ENCODE measurements at places on chromosomes 7 and 10. TPM values are rescaled to one million over a fixed set of nuclear protein-coding genes. Genes with fewer than 3 reads are reported as not detected.

DNA sequence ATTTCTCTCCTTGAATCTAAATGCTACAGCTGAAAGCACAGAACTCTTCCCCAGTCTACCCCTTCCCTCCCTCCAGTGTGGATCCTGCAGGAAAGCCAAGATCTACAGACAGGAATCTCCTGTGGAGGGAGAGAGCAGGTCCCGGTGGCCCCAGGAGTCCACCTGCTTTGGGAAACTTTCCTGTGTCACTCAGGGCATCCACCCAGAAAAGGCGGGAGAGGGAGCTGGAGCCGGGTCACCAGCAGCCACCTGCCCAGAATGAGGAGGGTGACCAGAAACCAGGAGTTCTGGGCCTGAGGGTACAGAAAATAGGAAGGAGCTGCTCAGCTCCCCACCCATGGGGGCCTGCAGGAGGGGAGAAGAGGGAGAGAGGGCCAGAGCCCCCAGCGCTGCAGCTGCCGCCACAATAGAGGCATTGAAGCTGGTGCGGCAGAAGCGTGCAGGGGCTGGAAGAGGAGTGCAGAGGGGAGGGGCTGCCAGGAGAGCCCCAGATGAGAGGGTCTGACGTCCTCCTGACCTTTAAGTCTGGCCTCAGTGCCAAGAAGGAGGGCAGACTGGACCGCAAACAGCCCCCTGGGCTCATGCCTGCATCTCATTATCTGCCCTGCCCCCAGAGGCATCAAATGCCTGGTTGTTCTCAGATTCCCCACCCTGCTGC, 56.3 kb upstream of the TMEM72 start:
- DNase-seq = no peak

DNA sequence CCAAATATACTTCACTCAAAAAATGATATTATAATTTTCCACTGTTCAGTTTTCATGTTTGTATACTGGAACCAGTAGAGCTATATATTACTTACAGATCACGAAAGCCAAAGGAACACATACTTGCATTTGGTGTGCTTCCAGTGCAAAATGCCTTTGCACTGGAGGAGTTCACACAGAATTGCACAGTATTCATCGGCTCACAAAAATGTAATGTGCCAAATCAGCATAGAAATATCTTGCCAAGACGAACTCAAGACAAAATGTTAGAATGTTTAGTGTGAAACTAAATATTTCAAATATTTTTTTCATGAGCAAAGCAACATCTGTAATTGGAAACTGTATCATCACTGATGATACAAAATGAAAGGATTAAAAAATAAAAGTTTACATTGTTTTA, 646.2 kb upstream of the SEMA3D start:
- no peak for DNase-seq

DNA sequence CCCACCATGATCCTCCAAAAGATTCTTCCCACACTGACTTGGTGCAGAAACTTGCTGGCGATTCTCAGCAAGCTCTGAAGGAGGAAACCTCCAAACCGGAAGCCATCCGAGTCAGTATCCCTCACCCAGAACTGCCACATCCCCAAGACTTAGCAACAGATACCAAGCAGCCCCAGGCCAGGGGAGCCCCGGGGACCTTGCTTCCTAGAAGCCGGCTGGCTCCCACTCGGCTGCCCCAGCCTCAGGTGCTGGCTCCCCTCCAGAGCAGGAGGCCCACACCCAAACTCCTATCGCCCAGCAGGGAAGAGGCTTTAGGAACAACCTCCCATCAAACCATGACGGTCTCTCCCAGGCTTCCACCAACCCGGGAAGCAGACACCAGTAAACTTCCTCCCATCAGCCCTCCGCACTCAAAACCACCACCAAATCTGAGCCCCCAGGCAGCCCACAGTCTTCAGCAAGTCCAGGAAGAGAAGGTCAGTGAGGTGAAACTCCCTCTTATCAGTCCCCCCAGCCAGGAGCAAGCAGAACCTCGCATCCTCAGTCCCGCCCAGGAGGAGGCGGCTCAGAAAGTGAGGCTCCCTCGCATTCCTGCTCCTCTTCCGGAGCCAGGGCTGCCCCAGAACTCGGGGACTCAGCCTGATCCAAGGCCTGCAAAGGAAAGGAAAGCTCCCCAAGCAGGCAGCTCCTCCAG, 82.3 kb downstream of the LRGUK start:
- DNase-seq = no peak

The SVOPL gene
- total RNA-seq = not detected

The MLXIPL gene
- total RNA-seq = 0.53 TPM

The GPAM gene
- total RNA-seq = 3.4 TPM

The WNT8B gene
- 0.23 TPM for total RNA-seq

DNA sequence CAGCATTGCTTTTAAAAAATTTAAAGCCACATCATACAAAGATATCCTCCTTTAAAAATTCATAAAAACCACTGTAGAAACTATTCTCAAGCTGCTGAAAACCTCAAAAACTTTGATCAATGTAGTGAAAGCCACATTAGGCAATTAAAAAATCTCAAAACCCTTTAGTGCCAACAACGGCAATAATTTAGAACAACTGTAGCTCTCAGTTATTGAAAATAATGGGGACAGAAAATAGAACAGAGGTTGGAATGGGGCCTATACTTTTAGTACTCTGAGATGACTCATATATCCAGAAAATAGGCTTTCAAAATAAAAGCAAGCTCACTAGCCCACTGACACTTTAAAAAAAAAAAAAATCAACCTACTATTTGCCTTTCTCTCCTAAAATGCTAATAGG, 87.5 kb downstream of the GSAP start:
- no peak for DNase-seq

GRCh38 chr7:105857009-105857952, 19.1 kb downstream of the ATXN7L1 start:
- no peak for DNase-seq

DNA sequence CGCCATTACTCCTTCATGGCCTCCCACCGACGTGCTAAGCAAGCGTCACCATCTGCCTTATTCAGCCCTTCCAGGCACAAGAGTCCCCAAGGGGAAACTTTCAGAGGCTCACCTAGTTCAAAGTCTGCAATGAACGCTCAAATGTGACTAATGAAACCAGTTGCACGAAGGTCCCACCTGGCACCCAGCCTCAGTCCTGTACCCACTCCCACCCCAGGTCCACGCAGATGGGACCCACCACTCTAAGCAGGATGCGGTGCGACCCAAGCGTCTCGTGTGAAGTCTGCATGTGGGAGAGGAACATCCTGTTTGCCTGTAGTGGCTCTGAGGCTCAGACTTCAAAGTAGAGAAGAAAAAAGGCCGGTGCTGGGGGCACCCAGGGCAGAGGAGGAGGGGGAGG, 40.3 kb downstream of the RGS10 start:
- DNase-seq = no peak

The NODAL gene
- not detected for total RNA-seq

The ASZ1 gene
- not detected for total RNA-seq

DNA sequence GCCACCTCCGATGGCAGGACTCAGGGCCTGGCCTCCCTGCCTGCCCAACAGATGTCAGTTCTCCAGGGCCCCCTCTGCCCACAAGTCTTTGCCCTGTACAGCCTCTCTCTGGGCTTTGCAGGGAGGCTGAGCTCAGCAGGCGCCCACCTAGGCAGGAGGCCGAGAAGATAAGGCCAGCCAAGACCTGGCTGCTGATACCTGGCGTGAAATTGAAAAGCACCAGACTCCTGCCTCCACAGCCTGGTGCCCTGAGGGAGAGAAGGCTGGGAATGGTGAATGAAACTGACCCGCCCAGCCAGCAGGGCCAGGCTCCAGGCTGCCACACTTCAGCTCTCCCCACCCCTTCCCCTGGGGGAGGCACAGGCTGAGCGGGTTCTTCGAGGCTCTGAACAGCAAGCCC, 145.8 kb downstream of the CDH23 start:
- DNase-seq = no peak

DNA sequence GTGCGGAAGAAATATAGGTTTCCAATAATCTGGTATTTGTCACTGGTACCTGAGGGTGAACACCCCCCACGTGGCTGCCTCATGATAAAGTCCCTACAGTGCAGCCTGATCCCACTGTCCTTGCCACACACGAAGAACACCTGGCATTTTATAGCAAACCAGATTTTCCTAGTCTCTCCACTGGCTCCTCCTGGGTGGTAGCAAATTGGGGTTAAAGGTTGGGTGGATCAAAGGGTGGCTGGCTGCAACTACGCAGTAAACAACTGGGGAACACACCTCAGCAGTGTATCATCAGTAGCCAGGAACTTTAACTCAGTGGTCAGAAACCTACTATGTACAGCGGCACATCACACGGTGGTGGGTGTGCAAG, 10.3 kb downstream of the SEPHS1 start:
- DNase-seq = no peak

DNA sequence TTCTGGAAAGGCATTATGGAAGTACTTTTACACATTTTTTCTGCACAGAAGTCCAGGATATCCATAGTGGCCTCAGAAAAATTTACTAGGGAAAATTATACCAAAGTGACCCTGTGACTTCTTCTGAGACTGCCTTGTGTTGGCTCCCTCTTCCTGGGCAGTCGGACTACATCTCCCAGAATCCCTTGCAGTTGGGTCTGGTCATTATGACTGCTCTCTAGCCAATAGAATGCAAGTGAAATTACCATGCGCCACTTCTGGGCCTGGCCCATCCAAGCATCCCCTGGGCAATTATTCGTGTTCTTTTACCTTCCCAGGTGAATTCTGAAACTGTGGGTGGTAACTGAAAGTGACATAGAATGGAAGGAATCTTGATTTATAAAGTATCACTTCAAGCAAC, 430.9 kb downstream of the ACTR3B start:
- DNase-seq = peak; percentile 57

The IL15RA gene
- 12.4 TPM for total RNA-seq

The STEAP1 gene
- 3.4 TPM for total RNA-seq

GRCh38 chr7:108294595-108294994, 161.6 kb downstream of the NRCAM start:
- DNase-seq = no peak

The LRRN3 gene
- not detected for total RNA-seq

DNA sequence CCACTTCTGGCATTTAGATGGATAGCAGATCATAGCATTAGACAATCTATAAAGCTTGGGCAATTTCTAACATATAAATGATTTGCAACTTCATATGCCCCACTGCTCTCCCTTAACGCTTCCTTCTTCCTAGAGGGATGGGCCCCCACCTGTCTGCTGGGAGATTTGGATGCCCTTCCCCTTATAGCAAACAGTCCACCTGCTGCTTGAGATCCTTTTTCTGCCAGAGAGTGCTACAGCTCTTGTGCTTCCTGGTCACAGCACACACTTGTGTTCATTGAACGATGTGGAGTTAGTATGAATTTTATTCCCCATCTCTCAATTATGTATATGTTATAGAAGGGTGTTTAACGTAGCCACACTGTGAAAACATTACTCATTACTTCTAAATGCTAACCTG, 10.4 kb upstream of the PCGF5 start:
- DNase-seq = no peak
